GM23248 (cell line): ENCODE measurements at places on chromosomes 12 and 14. TPM values are rescaled to one million over a fixed set of nuclear protein-coding genes. Genes with fewer than 3 reads are reported as not detected.

GRCh38 chr12:111024205-111024801 lies 103.9 kb upstream of the MYL2 start:
- peak; percentile 70 for DNase-seq

ACOT4 gene
- polyA plus RNA-seq: 1.3 and 1.6 TPM in 2 replicates

GRCh38 chr12:76637807-76638206 lies 78.2 kb upstream of the OSBPL8 start:
- peak; percentile 70 for DNase-seq

- no peak for DNase-seq
These were observed 471.4 kb downstream of the ETNK1 start for GRCh38 chr12:23096321-23096720.

- DNase-seq: no peak
These were observed 22.1 kb upstream of the CEP170B start for GRCh38 chr14:104843006-104843405.

DNA sequence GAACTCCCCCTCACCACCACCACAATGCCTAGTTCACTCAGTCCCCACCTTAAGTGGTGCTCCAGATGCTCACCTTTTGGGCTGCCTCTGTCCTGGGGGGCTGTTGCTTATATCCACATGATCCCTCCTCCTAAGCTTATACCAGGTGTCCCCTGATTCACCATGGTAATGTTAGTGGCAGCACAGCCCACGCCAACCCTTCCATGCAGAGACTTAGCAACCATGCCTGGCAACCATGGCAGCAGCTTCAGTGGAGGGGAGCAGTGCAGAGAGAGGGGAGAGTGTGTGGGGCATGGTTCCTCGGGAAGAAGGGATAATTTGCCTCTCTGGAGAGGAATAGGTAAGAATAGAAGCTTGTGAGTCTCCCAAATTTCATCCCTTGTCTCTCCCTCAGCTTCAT lies 1.2 kb upstream of the DDN start:
- no peak for DNase-seq

GRCh38 chr12:7269273-7269672 lies 34.6 kb upstream of the ACSM4 start:
- DNase-seq: peak; percentile 39

DNA sequence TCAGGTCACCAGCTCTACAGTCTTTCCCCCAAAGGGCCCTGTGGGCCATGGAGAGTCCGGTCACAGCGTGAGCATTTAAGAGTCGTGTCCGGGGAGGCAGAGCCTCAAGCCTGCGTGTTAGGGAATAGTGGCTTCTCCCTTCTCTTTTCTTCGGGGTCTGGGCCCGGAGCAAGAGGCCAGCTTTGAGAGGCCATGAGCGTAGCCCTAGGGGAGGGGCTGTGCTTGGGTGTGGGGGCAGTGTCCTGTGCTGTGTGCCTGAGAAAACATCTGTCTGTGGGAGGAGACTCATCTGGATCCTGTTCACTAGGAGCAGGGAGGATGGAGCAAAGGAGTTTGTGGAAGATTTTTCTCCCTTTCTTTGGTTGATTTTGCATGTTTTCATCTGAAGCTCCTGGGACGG lies 5.3 kb downstream of the LRP1-AS start:
- no peak for DNase-seq

TAS2R30 gene
- not detected in 2 replicates for polyA plus RNA-seq

DNA sequence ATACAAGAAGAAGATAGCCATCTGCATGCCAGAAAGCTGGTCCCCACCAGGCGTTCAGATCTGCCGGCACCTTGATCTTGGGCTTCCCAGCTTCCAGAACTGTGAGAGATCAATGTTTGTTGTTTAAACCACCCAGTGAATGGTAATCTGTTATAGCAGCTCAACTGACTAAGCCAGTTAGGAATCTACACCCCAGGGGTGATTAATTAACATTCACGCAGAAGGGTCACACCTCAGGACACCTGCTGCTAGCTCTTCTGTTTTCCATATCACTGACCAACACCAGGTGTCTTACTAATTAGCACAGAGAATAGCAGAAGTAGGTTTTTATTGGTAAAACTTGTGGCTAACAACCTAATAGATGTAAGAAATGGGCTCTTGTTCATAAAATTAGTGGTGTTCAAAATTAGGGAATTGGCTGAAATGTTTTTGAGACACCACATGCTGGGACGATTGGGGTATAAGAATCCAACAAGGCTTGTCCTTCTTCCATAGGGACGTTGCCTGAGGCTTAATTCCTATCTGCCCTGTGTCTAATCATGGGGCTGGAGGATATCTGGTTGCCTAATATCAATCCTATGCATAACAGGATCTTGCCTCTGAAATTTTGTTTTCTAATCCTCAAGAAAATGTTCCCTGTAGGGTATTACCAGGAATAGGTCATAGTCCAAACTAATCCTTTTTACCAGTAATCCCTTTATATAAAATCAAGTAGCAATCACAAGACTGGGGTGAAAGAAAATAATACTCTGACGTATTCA lies 42.0 kb upstream of the CHST11 start:
- no peak for DNase-seq

C12orf43 gene
- polyA plus RNA-seq: 16.6 and 17.7 TPM in 2 replicates

DNA sequence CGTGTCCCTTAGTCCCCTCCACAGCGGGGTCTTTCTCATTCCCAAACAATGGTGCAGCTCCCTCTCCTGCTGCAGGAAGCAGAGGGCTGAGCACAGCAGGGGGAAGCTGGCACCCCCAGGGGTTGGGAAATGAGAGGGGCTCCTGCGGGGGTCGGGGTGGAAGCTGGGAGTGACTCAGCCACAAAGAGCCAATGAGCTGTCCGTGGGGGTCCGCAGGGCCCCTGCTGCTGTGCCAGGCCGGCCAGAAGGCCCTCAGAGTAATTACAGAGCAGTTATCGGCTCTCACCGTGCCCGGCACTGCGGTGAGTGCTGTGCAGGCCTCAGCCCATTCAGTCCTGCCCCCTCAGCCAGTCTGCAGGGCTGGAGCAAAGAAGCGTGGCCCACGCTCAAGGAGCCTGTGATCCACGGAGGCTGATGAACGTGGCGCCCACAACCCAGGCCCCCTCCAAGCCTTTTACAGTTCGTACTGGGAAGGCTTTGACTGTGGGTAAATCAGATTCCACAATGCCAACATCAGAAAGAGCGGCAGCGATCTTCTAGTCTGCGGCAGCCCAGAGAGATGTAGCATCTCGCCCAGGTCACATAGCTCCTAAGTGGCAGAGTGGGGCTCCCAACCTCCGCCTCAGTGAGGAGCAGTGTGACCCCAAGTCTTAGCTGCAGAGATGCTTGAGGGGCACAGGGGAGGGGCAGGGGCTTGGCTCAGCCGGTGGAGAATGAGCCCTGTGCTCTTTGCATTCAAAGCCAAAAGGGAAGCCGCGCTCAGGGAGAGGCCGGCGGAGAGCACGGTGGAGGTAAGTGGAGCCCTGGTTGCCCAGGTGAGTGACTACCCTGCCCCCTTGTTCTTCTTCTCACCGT lies 43.4 kb downstream of the SLC6A12 start:
- no peak for DNase-seq

ANG gene
- 11.9 and 12.2 TPM in 2 replicates for polyA plus RNA-seq

KRT73 gene
- not detected in 2 replicates for polyA plus RNA-seq
